Tibial nerve (tissue), 4 donors: ENCODE measurements at places on chromosomes 6 and 20.

DNA sequence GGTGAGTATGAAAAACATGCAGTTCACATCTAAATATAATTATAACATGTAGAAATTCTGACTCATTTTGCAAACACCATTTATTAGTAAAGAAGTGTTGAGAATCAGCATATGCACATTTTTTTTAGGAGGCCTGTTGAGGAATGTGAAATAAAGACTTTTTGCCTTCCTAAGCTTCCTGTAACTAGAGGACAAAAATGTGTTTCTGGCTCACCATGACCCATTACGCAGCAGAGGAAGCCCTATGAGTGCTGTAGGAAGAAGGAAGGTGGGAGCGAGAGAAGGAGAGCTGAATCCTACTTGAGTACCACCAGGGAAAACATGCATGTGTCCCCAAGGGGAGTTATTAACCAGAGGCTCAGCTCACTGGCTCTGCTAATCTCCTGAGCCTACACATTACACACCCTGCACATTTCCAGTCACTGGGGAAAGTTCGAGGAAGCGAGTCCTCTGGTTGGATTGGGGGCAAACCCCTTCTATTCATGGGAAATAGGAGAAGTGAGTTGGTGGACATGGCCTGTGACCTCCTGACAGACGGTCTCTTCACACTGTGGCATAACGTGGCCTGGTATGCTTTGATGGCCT, 540.5 kb upstream of the JAG1 start:
- H3K27me3 ChIP-seq: no peaks in the 10 kb centered on the region

GRCh38 chr6:167444602-167445346, 119.9 kb downstream of the TTLL2 start:
- no peaks in the 10 kb centered on the region for H3K36me3 ChIP-seq
- H3K4me3 ChIP-seq: no peak overlapping the region
- DNase-seq: no peak
- no peaks in the 10 kb centered on the region for H3K4me1 ChIP-seq
- no peak overlapping the region for H3K27ac ChIP-seq

GRCh38 chr6:45421709-45422502, 44.2 kb upstream of the SUPT3H start:
- DNase-seq: peak; percentile 59
- H3K27ac ChIP-seq: peak overlapping the region; percentile 96
- H3K4me3 ChIP-seq: peak overlapping the region; percentile 60

DNA sequence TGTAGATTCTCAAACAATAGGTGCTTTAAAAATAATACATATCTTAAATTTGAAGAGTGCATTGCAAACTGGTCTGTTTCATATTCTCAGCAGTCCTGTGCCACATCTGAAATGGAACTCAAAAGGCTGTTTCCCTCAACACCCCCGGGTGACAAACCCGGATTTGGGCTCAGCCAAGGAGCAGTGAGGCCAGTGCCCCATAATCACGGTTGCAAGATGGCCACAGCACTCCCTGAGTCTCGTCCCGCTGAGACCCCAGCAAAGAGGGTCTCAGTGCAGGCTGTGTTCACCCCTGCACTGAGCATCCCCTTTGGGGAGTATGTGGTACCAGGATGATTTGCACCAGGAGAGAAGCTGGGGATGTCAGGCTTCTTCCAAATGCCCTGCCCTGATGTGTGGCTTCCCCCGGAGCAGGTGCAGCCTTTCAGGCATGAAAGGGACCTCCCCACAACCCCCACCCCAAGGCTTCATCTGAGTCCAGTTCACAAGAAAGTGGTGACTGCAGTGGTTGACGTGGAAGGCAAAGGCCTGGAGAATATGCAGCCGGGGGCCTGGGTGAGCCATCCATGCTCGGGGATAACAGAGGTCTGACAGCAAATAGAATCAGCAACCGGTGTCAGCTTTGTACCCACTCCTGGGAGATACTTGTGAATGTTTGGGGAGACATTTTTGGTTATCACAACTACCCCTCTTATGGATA, 202.9 kb downstream of the SYNDIG1 start:
- H3K4me1 ChIP-seq: no peaks in the 10 kb centered on the region
- no peak overlapping the region for H3K4me3 ChIP-seq
- H3K27me3 ChIP-seq: no peaks in the 10 kb centered on the region
- DNase-seq: no peak

- no peak overlapping the region for H3K27ac ChIP-seq
- H3K4me1 ChIP-seq: no peaks in the 10 kb centered on the region
- no peak for DNase-seq
- no peaks in the 10 kb centered on the region for H3K36me3 ChIP-seq
- no peak overlapping the region for H3K4me3 ChIP-seq
- H3K27me3 ChIP-seq: no peaks in the 10 kb centered on the region
Measured at GRCh38 chr6:169997930-169998218, 246.5 kb downstream of the ERMARD start.

DNA sequence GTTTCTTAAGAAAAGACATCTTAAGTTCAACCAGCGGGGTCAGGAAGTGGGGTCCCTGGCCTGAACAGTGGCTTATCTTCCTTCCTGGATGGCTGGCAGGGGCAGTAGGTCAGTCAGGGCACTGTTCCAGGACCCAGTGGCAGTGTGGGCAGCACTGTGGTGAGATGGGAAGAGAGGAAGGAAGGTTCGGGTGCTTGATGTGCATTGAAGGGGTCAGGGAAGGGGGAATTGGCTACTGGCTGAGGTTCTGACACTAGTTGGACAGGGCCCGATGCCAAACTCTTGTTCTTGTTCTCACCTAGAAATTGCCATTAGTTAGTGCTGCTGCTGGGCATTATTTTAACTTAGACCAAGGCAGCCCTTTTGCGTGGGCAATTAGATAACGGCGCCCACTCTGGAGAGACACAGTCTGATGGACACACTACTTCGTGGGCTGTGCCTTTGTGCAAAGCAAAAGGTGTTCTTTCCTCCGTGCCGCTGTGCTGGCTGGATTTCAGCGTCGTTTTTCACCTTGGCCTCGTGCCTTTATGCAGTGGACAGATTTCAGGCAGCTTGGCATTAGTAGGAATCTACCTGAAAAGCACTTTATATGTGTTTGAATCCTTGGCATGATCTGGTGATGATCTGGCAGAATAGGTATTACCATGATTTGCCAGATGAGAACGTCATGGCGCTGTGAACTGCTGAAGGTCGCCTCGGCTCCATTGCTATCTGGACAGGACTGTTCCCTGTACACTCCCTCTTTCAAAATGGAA, 30.3 kb downstream of the UTRN start:
- peaks cover 54% of the 10 kb centered on the region for H3K4me1 ChIP-seq
- DNase-seq: no peak
- no peaks in the 10 kb centered on the region for H3K36me3 ChIP-seq
- H3K27ac ChIP-seq: peak overlapping the region; percentile 83

DNA sequence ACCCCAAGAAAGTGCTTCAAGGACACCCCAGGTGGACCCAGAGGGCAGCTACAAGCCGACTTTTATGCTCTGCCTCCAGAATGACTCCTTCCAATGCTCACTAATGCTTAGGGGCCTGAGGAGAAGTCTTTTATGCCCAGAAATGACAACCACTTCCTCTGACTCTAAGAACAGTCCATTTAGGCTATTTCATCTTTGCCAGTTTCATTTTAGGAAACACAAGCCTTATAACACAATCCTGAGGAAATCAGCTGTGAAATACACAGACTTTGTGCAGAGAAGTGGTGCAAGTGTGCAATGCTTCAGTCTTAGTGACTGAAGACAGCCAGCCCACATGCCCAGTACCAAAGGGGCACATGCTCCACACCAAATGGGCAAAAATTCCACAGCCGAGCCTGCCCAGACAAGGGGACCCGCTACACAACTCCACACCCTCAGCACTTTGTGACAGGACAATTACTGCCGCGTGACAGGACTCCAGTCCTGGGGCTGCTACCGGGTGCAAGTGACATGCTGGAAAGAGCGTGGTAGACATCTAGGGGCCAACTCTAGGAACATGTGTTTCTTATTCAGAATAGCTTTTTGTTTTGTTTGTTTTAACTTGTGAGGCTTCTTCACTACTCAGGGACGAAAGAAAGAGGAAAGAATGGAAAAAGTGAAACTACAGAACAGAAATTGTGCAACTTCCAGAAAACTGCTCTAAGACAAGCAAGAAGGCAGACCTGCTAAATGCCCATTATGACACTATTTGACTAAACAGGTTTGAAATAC, 28.2 kb upstream of the PLAGL1 start:
- H3K27ac ChIP-seq: peak overlapping the region; percentile 49
- no peak for DNase-seq
- no peaks in the 10 kb centered on the region for H3K36me3 ChIP-seq
- no peaks in the 10 kb centered on the region for H3K27me3 ChIP-seq
